ENCODE measurements at places on chromosomes 1 and 21. TPM values are rescaled to one million over a fixed set of nuclear protein-coding genes. Genes with fewer than 3 reads are reported as not detected.

DNA sequence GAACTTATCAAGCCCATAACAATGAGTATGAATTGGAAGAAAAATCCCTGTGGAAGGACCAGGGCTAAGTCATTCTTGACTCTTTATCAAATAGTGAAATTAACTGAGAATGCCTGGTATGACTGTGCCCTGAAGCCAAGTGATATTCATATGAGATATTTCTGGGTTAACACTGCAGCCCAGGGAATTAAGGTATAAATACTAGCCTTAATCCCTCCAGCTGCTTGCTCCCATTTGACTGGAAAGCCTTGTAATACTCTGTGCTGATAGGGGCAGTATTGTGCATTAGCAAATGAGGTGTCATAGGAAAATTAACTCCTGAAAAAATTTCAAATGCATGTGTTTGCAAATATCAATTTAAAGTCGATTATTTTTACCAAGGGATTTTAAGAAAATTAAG lies 568.8 kb downstream of the LMO4 start:
- DNase-seq, result no peak

GRCh38 chr1:167509587-167509986 lies 8.7 kb downstream of the CD247 start:
- DNase-seq, result no peak

- DNase-seq, result no peak
Observed at GRCh38 chr21:16751695-16752474, 761.0 kb upstream of the CXADR start.

DNA sequence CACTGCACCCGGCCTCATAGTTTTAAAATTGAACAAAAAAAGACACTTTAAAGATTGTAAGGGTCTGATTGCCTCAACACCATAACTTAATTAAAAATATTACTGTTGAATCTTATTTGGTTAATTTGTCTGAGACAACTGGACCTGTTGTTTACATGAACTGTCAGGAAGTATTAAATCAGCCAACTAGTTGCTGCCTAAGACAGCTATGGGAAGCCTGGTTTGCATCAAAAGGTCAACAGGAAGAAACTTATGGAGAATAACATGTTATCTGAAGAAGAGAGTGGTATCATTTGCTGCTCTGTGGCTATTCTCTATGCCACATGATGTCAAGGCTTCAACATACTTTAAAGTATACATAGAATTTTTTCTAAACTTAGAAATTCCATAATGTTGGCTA lies 853.5 kb upstream of the ADAMTS5 start:
- no peak for DNase-seq

DNA sequence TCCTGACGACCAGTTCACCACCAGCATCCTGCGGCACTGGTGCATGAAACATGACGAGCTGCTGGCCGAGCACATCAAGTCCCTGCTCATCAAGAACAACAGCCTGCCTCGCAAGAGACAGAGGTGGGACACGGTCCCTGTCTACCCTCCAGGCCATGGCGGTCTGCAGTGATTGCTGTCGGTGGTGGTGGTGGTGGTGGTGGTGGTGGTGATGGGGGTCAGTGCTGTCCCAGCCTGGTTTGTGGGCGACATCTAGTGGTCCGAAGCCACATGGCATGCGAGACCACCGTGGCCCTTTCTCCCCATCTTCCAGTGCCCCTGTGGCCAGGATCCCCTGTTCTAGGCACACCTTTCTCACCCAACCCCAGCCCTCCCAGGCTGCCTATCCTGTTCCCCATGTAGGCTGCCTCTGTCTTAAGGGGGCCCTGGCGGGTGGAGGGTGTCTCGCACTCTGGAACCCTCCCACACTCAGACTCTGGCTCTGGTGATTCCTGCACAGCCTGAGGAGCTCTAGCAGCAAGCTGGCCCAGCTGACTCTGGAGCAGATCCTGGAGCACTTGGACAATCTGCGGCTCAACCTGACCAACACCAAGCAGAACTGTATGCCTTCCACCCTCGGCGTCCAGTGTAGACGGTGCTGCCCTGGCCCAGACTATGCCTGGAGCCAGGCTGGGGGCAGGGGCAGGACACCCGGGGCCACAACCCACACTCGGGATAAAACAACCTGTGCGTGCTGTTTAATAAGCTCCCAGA lies 3.2 kb upstream of the SLC27A3 start:
- DNase-seq, result no peak

DNA sequence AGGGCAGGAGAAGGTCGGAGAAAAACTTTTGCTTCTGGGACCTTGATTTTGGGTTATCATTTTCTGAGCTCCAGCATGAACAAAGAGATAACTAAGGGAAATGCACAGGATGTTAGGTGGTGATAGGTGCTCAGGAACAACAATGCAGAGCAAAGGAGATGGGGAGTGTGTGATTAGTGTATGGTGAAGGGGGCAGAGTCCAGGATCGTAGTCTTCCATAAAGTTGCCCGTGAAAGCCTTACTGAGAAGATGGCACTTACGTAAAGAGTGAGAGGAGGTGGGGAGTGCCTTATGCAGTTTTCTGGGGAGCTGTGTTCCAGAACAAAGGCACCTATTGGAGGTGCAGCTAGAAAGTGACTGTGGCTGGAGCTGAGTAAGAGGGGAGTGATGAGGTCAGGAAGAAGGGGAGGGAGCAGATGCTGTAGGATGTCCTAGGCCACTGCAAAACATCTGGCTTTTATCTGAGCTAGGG lies 11.6 kb downstream of the KCNK1 start:
- DNase-seq, result no peak

DNA sequence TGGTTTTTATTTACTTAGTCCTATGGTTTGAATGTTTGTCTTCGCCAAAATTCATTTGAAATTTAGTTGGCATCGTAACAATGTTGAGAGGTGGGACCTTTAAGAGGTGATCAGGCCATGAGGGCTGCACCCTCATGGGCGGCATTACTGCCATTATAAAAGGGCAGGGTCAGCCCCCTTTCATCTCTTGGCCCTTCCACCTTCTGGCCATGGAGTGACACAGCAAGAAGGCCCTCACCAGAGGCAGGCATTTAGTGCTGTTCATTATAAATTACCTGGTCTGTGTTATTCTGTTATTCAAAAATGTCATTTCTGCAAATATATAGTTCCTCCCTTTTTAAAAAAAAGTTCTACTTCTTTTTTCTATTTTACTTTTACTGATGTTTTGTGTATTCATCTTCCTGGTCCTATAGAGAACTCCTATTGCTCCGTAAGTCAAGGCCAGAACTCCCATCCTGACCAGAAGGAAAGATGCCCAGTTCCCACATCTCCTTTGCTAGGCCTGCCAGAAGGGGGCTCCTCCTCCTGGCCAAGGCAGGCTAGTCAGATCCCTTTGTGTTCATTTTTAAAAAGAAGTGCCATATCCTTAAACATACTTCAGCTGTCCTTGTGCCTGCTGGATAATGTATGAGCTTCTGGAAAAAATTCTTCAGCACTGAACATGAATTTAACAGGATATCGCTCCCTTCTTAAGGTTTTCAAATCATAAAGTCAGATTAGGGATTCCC lies 10.0 kb upstream of the LBR start:
- DNase-seq, result no peak

GRCh38 chr1:24442764-24443163 lies 27.2 kb downstream of the NIPAL3 start:
- DNase-seq, result no peak

OR6K3 gene
- 0.08 TPM for polyA plus RNA-seq

GATAD2B gene
- 29.6 TPM for polyA plus RNA-seq

TPTE gene
- polyA plus RNA-seq, result not detected

SYT6 gene
- polyA plus RNA-seq, result 1.2 TPM

S100A3 gene
- polyA plus RNA-seq, result 0.57 TPM

DYNLT5 gene
- 3.3 TPM for polyA plus RNA-seq

RFX5 gene
- 39.4 TPM for polyA plus RNA-seq
